Stimulated activated CD4-positive, alpha-beta T cell treated with anti-CD3 and anti-CD28 coated beads, Interleukin-4, amount 100 ng/mL, for 48 hours (primary cell): ENCODE measurements at places on chromosomes 1 and 21.

DNA sequence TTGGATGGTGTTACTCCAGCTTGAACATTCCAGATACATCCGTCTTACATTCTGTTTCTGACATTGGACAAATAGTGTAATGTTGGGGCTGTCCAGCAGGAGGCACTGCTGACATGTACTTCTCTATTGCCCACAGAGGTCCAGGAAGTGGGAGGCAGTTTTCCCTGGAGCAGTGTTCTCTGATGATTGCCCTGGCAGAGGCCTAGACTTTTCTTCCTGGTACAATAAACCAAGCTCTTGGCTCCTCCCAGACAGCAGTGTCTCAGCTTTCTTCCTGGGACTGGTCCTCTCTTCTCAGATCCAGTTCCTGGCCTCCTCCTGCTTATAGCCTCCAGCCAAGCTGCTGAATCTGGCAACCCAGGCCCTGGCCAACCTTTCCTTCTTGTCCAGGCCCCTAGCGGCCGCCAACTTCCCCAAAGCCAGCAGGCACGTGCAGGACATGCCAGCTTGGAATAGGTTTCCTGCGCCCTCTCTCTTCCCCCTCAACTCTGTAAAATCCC lies 14.9 kb upstream of the IFNLR1 start:
- peak; percentile 47 for DNase-seq

GRCh38 chr1:21118167-21118566 lies 58.5 kb downstream of the EIF4G3 start:
- DNase-seq, result no peak

DNA sequence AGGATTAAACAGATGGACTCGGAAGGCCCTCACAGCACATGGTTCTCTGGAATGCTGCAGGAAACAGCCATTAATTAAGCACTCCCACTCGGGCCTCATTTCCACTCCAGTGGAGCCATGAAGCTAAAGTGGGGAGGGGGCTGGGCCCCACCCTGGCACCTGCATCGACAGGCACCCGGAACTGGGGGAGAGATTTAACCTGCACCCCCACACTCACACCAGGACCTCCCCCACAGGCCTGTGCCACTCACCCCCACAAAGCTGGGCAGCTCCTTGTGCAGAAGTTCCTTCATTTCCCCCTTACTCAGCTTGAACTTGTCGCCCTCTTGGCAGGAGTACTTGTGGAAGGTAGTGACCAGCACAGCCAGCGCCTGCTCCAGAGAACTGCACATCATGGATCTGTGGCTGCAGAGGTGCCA lies 2.2 kb downstream of the S100A2 start:
- DNase-seq, result no peak

DNA sequence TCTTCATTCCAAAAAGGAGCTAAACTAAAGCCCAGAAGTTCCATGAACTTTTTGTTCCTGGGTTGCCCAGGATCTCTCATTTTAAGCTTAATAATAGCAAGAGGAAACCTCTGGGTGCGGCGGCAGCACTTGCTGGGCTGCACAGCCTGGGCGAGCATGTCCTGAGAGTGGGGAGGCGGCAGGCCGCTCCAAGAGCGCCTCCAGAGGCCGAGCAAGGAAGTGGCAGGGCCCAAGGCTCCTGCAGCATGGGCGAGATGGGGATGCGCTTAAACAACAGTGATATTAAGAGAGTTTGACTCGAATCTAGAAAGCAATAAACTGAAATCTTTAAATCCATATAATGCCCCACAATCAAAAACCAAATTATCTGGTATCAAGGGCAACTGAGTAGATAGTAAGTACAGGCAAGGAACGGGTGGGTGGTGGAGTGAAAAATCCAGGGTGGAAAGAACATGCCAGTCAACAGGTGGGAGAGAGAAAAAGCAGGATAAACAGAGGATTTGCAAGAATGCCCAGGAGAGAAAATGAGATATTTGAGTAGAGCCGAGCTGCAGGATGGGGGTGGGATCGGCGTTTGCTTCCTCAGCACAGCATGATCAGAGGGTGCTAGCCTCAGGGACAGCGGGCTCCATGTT lies 14.1 kb upstream of the TNR start:
- no peak for DNase-seq

- DNase-seq, result no peak
Observed at GRCh38 chr1:228381356-228381755, 25.3 kb downstream of the TRIM11 start.

DNA sequence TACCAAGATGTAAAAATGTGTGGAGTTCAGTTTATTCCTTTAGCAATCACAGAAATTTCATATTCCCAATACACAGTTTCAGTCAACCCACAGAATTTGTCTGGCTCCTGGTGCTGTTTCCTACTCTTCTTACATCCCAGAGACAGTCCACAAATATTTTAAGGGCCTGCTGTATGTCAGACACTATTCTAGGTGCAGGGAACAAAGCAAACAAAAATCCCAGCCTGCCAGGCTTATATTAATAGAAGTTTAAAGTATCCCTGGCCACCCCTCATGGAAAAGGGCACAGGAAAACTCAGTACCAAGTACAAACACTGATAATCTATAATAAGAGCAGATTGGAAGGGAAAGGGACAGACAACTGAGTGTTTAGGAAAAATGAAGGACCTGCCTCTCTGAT lies 194.8 kb downstream of the ZP4 start:
- no peak for DNase-seq

DNA sequence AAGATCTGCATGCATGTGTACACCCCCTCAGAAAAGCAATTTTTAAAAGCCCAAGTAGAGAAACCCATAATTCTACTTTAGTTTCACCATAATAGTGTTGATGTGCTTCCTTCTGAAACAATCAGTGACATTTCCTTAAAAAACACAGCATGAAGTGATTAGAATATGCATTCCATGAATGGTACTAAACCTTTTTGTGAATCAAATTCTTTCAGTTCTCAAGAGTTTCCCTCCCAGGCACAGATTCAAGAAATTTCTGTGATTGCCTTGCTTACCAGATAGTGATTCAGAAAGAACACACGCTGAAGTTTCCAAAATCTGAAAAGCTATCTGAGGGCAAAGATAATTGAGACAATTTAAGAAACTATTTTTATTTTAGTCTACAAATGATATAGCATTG lies 136.4 kb upstream of the ADGRL2 start:
- DNase-seq, result no peak

GRCh38 chr1:159921251-159921650 lies 4.1 kb downstream of the TAGLN2 start:
- no peak for DNase-seq

DNA sequence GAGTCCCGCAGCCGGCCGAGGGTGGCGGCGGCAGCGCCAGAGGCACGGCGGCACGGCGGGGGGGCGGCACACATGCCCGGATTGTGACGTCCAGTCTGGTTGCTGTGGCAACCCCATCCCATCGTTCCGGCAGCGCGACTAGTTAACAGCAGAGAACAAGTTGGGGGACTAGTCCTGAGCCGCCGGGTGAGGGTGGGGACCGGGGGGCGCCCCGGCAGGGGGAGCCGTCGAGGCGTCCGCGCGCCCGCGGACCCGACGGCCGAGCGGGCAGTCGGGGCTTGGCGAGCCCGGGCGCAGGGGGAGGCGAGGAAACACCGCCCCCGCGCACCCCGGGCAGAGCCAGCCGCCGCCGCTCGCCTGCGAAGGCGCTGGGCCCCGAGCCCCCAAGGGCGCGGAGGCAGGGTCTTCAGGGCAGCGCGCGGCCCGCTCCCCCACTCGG lies at the start of gene CHD5:
Gene CHD5 (minus strand): TSS at position 54 of the 439 bp plus-strand sequence. CDS start 298 bp downstream, outside the sequence.
- no peak for DNase-seq

DNA sequence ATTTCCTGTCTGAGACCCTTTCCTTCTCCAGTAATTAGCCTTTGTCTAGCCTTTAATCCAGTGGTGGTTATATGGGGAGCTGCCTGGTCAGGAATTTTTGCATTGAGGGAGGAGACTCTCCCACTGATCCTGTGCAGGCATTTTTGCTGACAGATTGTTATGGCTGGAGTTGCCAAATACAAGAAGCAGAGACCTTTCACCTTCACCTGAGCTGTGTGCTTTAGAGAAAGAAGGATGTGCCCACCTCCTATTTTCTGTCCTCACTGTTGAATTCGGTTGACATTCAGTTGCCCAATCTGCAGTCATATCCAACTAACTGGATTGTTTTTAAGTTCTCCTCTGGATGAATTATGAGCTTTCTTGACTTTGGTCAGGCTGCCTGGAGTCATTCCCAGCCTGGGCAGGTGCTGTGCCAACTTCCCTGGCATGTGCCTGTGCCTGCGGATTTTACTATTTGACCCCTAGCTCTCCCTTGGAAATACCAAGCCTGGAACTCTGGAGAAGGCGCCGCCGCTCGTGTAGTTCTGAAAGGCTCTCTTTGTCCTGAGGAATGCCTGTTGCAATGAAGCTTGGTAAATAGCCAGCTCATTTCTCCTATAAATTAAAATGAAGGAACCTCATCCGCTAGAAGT lies 143.9 kb downstream of the NOS1AP start:
- DNase-seq, result no peak

DNA sequence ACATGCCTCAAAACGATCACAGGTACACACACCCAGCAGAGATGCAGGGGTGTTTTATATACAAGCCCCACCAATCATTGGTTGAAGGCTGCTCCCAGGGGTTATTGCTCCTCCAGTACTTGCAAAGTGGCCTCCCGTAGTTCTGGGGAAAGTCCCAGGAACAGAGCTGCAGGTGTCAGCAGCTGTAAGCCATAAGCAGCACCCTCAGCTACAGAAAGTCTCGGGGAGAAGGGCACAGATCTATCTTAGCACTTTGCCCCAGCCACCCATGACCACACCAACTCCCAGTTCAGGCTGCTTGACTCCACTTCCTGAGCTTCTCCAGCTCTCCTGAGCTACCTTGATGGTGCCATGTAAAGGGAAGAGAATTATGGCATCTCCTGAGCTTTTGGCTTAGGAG lies 222.7 kb upstream of the GJB5 start:
- no peak for DNase-seq

- no peak for DNase-seq
Observed at GRCh38 chr1:40634901-40635655, 30.4 kb downstream of the RIMS3 start.

GRCh38 chr1:113836534-113836933 lies 24.3 kb upstream of the RSBN1 start:
- DNase-seq, result no peak

- DNase-seq, result no peak
Observed at GRCh38 chr1:30521261-30521865, 202.0 kb downstream of the MATN1 start.

- no peak for DNase-seq
Observed at GRCh38 chr1:94792473-94793295, 27.5 kb upstream of the SLC44A3 start.
